ENCODE measurements at places on chromosomes 4 and X.

DNA sequence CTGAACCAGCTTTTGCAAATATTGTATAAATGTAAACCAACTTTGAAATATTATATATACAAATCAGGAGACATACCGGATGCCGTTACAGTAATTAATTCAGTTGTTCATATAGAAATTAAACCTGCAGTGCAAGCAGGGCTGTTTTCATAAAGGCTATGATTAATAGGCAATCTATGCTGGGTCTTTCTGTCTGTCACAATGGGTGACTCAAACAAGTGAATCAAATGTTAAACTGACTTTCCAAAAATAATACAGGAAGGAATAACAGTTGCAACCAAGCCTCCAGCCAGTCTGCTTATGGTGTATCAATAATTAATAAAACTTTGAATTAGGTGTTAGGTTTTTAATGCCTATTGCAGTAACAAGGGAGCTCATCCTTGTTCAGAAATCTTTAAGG lies 43.9 kb downstream of the GABRB1 start:
- no peak for DNase-seq

- DNase-seq = no peak
These were observed 66.8 kb downstream of the AFF2 start for GRCh38 chrX:148567229-148567628.

DNA sequence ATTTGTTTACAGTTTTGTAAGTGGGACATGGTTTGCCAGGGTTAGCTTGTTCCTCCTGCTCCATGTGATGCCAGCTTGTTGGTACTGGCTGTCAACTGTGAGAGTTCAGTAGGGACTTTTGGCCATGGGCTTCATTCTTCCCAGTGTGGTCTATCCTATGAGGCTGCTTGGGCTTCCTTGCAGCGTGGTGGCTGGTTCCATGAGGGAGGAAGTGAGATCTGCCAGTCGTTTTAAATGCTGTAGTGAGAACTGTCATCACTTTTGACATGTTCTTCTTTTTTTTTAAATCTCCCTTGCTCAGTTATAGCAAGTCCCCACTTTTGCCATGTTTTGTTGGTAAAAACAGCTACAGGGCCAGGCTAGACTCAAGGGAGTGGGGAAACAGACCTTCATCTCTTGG lies 15.9 kb downstream of the NSD2 start:
- no peak for DNase-seq

- no peak for DNase-seq
These were observed 167.4 kb upstream of the LDB2 start for GRCh38 chr4:17065821-17066220.

GRCh38 chr4:76301068-76301774 lies 5.3 kb upstream of the STBD1 start:
- DNase-seq = peak; percentile 83

GRCh38 chr4:188005561-188005960 lies 10.0 kb downstream of the ZFP42 start:
- no peak for DNase-seq

GRCh38 chrX:3320471-3321046 lies 25.9 kb downstream of the MXRA5 start:
- no peak for DNase-seq

- no peak for DNase-seq
These were observed 54.9 kb downstream of the ABLIM2 start for GRCh38 chr4:8103421-8104390.

DNA sequence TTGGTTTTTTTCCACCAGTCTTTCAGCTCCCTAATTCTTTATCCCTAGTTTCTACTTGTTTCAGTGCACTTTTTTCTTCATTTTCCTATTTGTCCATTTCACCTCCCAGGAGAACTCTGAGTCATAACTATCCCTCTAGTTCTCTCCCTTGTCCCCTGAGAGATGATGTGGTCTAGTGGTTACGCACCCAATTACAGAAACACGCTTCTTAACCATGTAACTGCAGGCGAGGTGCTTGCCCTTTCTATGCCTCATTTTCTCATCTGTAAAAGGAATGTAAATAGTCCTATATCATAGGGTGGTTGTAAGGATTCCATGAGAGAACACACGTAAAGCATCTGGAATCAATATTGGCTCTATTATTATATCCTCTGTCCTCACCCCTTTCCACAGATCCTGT lies 8.8 kb upstream of the GRPR start:
- no peak for DNase-seq

DNA sequence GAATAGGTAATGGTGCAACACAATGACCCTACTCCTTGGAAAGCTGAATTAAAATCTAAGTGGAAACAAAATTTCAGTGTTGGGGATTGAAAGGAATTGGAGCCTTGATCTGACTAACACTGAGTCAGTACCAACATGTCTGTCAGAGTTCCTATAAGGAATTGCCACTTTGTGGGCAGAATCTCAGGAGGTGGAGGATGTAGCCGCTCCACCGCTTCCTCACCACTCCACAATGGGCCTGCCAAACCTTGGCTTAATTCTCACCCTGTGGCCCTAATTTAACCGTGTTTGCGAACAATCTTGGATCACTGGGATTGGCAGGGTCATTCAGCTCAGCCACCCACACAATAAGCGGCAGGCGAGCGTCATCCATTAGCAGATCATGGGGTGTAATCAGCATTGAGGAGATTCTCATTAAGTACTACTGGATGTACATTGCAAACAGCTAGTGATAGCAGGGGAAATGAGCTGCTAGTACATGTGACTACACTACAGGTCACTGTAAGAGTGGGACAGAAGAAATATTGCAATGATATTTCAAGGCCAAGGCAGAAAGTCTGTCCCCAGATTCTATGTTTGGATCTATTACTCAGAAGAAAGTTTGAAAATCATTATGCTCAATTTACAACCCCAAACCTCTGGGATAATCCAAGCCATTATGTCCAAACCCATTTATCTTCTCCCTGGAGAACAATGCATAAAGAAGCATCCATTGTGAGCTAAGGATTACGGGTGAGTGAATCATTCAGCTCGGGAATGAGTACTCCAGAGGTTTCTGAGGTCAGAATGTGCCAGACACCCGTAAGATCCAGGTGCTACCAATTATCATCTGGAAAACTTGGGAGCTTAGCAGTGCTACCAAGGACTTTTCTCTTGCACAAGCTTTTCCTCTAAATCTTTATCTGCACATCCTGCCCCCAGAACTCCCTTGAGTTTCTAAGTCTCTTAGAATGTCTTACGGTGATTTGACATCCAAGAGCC lies 5.8 kb downstream of the SRPX start:
- DNase-seq = no peak

DNA sequence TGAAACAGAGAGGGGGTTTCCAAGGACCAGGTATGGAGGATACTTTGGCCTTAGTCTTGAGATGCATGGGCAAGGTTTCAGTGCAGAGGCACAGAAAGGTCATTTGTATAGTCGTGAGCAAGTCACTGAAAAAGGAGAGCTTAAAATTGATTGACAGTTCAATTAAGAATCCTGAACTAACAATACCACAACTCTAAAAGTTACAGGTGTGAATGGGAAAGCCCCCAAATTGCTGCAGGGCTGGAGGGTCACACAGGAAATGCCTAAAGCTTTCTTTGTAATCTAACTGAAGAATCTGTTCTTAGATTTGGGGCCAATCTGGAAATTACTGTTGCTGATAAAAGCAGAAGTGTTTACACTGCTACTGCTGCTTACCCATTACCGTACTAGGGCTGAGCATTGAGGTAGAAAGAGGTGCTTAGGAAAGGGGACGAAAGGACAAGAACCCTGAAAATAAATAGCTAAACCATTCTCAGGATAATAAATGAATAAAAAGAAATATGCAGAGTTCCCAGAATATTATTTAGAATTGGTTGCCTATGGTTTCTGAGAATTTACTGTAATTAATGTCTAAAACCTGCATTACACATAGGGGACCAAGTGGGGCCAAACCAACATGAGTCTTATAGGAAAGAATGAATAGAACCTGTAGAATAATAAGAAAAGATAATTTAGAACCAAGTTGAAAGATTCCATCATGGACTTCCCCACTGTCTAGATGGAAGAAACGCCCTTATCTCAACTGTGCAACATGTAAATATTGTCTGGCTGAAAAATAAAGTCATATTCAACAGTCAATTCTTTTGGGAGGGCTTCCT lies 91.9 kb upstream of the PPP1R2C start:
- no peak for DNase-seq

DNA sequence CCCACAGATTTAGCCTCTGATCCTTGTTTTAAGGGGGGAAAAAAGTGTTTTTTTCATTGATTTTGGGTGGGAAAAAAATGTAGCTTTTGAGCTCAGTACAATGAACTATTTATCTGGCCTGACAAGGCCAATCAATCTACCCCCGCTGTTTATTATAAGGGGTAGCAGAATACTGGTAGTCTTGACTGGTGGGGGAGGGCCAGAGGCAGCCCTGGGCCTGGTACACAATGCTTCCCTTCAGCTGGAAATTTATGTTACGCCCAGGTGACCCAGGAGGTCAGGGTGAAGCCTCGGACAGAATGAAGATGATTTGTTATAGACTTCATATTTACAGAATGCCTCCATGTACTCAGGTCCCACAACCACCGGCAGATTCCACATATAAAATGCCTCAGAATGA lies 143.2 kb downstream of the SH3KBP1 start:
- DNase-seq = no peak

DNA sequence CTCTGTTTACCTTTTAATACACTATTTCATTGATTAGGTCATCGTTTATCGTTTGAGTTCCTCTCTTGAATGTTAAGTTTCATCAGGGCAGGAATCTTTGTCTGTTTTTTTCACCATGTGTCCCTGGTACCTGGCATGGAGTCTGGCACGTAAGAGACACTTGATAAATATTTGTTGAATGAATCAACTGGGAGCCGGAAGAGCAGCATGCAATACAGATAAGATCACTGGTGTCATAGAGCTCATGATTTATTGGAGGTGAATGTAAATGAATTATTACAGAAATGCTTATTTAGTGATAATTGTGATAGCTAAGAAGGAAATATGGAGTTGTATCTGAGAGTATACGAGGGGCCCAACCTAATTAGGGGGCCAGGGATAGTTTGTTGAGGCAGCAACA lies 62.8 kb downstream of the UCHL1 start:
- peak; percentile 49 for DNase-seq

DNA sequence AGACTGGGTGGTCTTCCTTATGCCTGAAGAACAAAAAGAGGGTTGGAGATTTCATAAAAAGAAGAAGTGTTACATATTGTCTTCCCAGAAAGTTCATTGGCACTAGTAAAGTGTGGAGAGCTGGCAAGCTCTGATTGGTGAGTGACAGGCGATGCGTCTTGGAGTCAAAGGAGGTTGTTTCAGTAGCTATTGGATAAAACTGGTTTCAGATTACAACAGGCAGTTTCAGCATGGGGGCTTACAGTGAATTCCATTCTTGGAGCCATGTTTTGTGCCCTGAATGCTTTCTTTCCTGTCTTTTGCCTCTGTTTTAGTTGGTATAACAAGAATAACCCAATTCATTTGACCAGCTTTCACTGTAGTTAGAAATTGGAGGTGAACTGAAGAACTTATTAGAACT lies 750.5 kb downstream of the ADGRL3 start:
- DNase-seq = no peak

- peak; percentile 38 for DNase-seq
These were observed 46.5 kb upstream of the HMX1 start for GRCh38 chr4:8917868-8918783.

GRCh38 chr4:108292229-108292628 lies 123.5 kb upstream of the LEF1 start:
- no peak for DNase-seq

DNA sequence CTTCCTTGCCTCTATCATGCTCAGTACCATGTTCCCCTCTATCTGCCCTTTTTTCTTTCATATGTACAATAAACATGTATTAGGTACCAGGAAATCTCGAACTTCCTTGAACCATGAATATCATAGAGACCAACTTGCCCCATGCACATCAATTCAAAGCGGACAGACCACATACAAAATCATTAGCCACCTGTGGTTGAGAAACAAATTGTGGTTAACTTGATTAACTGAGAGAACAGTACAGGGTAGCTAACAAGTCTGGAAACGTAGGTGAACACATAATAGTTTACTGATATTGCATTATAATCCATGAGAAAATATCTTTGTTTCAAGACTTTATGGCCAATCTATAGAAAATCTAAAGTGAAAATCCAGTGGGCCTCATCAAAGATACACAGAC lies 8.2 kb downstream of the CASP3 start:
- DNase-seq = no peak

DNA sequence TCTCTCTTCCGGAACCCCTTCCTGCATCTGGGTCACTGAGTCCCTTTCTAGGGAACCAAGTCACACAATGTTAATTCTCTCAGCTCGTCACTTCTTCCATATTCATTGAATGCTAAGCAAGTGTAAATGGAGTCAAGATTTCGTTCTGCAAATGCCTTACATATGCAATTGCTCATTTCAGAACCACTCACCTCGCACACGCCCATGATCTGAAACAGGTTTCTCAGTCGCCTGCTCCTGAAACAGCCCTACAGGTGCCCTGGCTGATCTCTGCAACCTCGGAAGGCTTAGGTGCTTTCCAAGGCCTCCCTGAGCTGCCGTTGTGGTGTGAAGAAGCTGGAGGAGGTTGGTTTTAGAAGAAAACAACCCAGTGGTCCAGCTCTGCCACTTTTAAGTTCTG lies 100.8 kb upstream of the MSX1 start:
- DNase-seq = no peak

DNA sequence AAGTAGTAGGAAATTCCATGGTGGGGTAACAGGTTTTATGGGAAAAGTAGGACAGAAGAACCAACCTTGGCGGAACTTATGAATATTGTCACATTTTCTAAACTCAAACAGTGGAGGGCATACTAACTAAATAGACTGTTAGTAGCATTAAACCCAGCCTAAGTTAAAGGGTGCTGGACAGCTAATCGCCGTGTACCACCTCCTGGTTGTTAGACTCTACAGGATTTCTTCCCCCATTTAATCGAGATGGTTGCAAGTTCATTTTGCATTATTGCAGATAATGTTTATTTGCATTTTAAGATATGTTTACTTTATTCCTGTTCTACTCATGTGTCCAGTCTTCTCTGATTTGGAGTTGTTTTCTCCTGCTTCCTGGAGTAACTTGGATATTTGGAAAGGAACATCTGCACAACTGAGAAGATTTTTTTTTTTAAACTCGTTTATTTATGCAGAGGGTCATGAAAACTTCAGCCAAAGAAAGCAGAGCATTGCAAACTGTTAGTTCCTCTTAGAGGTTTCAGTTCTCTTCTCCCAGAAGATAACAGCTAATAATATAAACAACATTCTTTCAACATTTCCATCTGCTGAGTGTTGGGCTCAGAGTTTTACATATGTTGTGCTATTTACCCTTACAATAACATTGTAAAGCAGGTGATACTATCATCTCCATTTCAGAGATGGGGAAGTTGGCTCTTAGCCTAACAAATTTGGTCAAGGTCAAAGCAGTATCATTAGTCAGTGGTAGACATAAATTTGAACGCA lies 51.5 kb upstream of the TBC1D9 start:
- no peak for DNase-seq

- DNase-seq = no peak
These were observed 23.7 kb downstream of the ACSL1 start for GRCh38 chr4:184801781-184802696.

GRCh38 chr4:181677621-181678020 lies 565.6 kb upstream of the TENM3 start:
- no peak for DNase-seq

DNA sequence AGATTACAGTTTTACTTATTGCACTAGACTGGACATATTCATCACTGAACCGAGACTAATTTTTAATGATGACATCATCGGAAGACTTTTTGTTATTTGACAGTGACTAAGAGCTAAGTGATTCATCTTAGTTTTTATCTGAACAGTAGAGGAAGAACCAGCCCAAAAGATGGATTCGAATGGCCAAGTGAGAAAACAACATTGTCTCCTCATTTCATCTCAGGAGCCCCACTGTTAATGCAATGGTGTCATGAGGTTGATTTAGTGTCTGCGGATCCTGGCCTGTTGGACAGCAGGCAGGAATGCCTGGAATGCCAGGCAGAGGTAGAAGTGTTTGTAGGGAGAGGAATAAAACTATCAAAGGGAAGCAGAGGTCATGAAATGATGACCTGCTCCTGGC lies 37.8 kb upstream of the HPF1 start:
- no peak for DNase-seq

All from HCT116 (cell line).